ENCODE measurements at places on chromosomes 3 and 15. TPM values are rescaled to one million over a fixed set of nuclear protein-coding genes. Genes with fewer than 3 reads are reported as not detected.

DNA sequence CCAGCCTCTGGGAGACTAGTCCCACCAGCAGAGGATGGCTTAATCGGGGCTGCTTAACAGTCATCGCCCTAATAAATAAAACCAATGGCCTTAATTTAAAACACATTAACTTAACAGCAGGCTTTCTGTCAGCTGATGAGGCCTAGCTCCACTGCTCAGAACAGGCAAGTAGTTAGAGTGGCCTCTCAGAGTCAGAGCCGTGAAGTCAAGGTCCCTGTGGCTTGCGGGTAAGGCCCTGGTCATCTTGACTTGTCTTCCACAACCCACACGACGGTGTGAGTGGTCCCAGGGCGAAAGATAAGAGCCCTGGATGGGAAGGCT, 11.8 kb downstream of the XXYLT1 start:
- no peak overlapping the region for H3K27ac ChIP-seq
- peaks cover 12% of the 10 kb centered on the region for H3K36me3 ChIP-seq
- H3K4me1 ChIP-seq, result peaks cover 26% of the 10 kb centered on the region
- DNase-seq, result peak; percentile 7
- peak overlapping the region; percentile 5 for H3K4me3 ChIP-seq

GRCh38 chr3:14913926-14914778, 33.2 kb upstream of the NR2C2 start:
- H3K36me3 ChIP-seq, result no peaks in the 10 kb centered on the region
- no peak for DNase-seq
- H3K4me3 ChIP-seq, result no peak overlapping the region
- H3K27ac ChIP-seq, result no peak overlapping the region
- no peaks in the 10 kb centered on the region for H3K27me3 ChIP-seq

DNA sequence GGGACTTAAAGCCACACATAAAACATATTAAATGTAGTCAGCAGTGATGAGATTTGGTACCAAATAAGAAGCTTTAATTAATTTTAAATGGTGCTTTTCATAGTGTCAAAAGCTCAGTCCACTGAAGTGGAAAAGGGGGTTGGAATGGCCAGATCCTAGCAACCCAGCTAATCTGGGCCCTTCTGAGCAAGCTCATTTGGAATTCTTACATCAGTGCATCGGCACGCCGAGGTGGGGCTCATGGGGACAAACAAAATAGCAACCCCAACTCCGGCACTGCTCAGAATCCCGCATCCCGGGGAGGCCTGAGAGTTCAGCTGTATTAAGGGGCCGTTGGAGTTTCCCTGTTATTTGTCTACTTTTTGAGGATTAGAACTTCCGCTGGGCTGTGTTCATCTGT, 526.4 kb downstream of the SOX2 start:
- H3K27ac ChIP-seq, result no peak overlapping the region
- no peaks in the 10 kb centered on the region for H3K27me3 ChIP-seq
- H3K4me3 ChIP-seq, result no peak overlapping the region
- H3K36me3 ChIP-seq, result no peaks in the 10 kb centered on the region

The FGD5 gene
- total RNA-seq, result not detected

The SSUH2 gene
- 0.18 TPM for total RNA-seq

DNA sequence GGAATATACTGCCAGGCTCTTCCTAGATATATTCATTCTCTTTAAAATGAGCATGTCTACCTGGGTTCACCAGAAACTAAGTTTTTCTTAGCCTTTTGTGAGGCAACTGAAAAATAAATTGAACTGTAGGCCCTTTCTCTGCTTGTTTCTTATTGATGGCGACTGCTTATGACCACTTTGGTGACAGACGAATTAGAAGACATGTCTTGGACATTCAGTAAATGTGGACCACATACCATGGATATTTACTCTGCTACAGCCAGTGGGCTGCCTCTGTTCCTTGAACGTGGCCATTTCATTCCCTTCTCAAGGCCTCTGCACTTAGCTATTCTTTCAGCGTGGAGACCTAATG, 603 bp upstream of the SELENOK start:
- peak overlapping the region; percentile 97 for H3K27ac ChIP-seq
- DNase-seq, result no peak
- H3K4me1 ChIP-seq, result peaks cover 42% of the 10 kb centered on the region
- H3K27me3 ChIP-seq, result peaks cover 24% of the 10 kb centered on the region
- peak overlapping the region; percentile 93 for H3K4me3 ChIP-seq

The STRA6 gene
- total RNA-seq, result not detected
